ENCODE measurements at places on chromosomes 2 and 18.

GRCh38 chr2:161161074-161161706, 962 bp downstream of the TANK start:
- no peak for DNase-seq

DNA sequence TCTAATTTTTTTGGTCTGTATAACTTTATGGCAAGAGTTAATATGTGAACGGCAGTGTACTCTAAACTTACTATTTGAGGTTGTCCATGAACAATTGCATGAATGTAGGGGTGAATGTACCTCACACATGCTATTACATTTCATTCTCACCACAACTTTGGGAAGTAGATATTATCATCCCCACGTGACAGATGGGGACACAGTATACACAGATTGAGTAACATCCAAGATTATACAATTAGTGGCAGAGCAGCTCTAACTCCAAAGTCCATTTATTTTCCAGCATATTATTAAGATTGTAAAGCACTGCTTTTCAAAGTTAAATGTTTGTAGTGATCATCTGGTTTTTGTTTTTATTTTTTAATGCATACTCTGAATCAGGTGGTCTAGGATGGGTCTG, 622.1 kb upstream of the ZEB2 start:
- no peak for DNase-seq

- DNase-seq, result no peak
Observed at GRCh38 chr2:24205131-24205530, 30.3 kb downstream of the FAM228A start.

GRCh38 chr2:28088970-28089369, 198.4 kb downstream of the BABAM2 start:
- DNase-seq, result no peak

DNA sequence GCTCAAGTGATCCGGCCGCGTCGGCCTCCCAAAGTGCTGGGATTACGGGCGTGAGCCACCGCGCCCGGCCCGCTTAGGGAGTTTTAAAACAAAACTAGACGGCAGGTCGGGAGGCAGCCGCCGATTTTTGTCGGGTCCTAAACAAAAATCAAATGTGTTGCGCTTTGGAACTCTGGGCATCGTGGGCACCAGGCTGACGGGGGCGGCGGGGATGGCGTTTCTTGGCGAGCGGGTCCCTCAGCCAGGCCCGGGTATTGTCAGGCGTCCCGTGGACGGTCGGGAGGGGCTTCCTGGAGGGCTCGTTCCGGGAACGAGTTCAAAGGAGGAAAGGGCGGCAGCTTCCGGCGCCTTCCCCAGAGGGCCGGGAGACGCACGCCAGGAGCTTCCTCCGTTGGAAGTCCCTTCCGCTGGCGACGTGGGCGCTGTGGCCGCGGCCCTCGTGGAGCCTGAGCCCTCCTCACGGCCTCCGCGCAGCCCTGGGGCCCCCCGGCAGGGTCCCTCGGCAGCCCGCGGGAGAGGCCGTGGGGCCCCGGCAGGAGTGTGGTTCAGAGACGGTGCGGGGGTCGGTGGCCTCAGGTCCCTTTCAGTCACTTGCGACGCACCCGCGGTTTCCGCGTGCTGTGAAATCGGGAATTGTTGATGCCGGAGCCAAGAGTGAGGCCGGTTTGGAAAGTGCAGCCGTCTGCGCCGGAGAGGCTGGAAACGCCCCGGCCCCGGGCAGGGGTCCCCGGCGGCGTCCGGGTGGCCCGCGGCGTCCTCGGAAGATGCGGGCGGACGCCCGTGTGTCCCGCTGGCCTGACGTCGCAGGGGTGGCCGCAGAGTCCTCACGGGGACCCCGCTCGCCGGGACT, 59.3 kb downstream of the EMILIN2 start:
- DNase-seq, result no peak

- no peak for DNase-seq
Observed at GRCh38 chr2:208250388-208250787, 4.5 kb downstream of the IDH1 start.

DNA sequence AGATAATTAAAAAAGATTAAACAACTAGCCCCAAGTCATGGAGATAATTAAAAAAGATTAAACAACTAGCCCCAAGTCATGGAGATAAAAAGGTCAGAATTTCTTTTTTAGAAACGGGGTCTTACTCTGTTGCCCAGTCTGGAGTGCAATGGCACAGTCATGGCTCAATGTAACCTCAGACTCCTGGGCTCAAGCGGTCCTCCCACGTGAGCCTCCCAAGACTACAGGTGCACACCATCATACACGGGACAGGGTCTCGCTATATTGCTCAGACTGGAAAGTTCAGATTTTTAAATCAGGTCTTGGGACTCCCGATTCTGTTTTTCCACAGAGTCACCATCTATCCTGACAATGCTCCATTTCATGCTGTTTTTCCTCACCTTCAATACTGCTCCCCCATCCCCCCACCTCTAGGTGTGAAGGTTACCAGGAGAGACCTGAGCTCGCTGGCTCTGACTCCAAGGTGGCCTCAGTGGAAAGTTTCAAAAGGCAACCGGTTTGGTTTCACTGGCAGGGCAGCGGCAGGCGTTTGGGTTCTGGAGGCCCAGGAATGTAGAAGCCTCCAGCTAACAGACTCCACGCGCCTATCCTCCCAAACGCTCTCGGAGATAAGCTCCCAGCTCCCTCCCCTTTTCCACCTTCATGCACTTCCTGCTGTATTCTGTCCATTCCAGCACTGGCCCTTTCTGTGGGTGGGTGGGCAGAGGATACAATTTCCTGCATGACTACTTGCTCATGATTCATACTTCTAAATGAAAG, 2.9 kb upstream of the SEMA4C start:
- DNase-seq, result no peak

DNA sequence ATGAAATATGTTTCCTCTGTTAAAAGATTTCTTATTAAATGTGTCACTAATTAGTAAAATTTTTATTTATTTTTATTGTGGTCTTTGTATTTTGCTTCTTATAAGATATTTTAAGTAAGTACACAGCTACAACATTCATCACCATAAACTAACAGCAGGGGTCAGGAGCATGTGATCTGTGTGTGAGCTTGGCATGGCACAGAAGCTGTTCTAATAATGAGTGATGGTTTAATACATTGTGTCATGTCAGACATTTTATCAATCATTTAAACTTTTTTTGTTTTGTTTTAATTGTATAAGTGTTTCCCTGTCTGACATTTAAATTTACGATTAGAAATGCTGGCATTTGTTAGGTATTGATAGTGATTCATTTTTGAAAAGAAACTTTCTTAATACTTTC, 585.4 kb downstream of the DSC3 start:
- DNase-seq, result no peak

- DNase-seq, result no peak
Observed at GRCh38 chr18:65721619-65722018, 29.2 kb upstream of the CDH7 start.

- DNase-seq, result no peak
Observed at GRCh38 chr2:172817411-172817810, 81.8 kb downstream of the RAPGEF4 start.

GRCh38 chr2:30871440-30871839, 64.2 kb upstream of the CAPN13 start:
- no peak for DNase-seq

- no peak for DNase-seq
Observed at GRCh38 chr18:54671291-54671881, 80.3 kb downstream of the DYNAP start.

DNA sequence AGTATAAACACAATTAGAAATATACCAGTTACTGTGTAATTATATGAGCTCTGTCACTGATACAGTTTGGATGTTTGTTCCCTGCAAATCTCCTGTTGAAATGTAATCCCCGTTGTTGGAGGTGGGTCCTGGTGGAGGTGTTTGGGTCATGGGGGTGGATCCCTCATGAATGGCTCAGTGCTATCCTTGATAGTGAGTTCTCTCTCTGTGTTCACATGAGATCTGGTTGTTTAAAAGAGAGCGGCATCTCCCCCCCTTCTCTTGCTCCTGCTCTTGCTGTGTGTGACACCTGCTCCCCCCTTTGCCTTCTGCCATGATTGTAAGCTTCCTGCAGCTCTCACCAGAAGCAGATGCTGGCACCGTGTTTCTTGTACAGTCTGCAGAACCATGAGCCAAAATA, 24.1 kb downstream of the MTX2 start:
- DNase-seq, result no peak

- no peak for DNase-seq
Observed at GRCh38 chr2:185144159-185144919, 546.0 kb downstream of the ZNF804A start.

- DNase-seq, result no peak
Observed at GRCh38 chr2:46769809-46770208, 145.8 kb downstream of the MCFD2 start.

GRCh38 chr2:52874466-52875106, 893.0 kb upstream of the CHAC2 start:
- DNase-seq, result no peak

GRCh38 chr2:205932861-205933260, 153.1 kb downstream of the INO80D start:
- no peak for DNase-seq

DNA sequence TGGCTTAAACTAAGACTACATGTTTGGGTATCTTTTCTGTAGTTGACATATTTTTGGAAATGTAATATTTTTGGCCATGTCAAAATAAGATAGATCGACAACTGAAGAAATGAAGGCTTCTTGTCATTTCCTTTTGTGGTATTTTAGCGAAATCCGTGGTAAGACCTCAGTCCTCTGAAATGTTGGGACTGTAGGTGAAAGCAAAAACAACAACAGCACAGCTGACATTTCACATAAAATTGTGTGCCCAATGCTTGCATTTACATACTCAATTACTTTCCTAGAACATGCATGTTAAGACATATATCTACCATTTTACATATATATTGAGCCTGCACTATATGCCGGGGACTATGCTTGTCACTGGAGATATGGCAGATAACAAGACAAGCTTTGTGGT, 50.2 kb downstream of the SPP2 start:
- DNase-seq, result no peak

DNA sequence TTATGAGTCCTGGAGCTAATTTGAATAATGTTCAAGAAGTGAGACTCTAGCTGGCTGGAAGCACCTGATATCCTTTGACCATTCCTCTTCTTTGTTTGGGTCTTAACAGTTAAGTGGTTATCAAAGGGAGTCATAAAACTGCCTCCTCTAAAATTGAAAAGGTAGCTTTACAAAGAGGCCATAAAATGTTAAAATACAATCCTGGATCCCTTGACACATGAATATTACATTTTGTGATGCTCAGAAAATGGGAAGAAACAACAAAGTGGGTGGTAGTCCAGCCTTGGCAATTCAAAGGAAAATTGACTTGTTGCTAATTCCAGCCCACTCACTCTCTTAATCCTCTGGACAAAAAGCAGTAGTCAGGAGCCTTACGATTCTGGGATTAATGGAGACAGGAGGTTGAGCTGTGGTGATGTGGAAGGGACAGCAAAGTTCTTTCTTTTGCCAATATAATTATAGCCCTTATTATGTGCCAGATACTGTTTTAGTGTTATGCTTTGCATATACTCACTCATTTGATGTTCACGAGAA, 339.2 kb downstream of the PDE11A start:
- DNase-seq, result no peak

DNA sequence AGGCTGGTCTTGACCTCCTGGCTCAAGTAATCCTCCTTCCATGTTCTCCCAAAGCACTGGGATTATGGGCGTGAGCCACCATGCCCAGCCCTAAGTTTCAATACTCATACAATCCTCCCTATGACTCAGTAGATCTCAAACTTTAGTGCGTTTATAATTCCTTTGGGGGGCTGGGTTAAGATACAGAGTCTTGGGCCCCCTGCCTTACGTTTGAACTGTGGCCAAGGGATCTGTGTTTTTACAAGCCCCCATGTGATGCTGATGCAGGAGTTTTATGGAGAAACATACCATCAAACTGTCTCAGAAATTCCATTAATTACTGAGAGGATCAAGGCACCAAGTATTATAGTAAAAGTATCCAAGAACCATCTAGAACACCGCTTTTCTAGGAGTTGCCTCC, 38.2 kb upstream of the FAM136A start:
- no peak for DNase-seq

DNA sequence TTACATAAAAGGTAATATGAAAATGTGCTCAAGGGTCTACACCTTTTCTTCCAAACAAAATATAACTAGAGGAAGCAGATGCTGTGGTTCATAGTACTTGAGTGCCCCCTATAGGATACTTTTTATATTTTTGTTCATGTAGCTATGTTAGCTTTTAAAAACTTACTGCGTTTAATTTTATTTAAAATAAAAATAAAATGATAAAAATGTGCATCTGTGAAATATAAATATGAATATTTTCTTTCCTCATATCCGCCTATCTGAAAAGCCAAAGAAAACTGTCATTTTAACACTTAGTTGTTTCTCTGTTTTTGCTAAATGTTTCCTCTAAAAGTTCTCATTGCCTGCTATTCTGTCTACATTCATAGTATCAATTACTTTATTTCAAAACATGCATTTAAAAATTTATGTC, 9.6 kb upstream of the LRP1B start:
- DNase-seq, result no peak

- DNase-seq, result no peak
Observed at GRCh38 chr2:44201648-44202165, 33.0 kb downstream of the PPM1B start.

GRCh38 chr18:25055076-25055475, 296.9 kb downstream of the ZNF521 start:
- no peak for DNase-seq

- DNase-seq, result no peak
Observed at GRCh38 chr2:33034784-33035183, 88.0 kb downstream of the LTBP1 start.

- no peak for DNase-seq
Observed at GRCh38 chr18:66826211-66826610, 222.3 kb upstream of the CDH19 start.

- no peak for DNase-seq
Observed at GRCh38 chr18:72107647-72108383, 436.3 kb downstream of the CBLN2 start.

DNA sequence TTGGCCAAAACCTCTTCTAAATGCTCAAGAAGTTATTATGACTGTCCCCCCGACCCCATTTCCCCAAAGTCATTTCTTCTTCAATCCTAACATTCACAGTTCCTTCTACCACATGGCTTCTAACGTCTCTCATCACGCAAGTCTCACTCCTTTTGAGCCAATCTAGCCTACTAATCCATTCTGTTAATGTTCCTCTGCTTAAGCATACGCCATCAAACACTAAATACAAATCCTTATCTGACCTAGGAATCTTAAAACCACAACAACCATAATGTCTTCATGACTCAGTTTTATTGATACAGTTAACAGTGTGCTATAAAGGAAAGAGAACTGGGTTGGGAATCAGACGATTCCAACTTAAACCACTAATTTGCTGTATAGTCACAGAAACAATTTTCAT, 23.9 kb downstream of the HNRNPLL start:
- no peak for DNase-seq

DNA sequence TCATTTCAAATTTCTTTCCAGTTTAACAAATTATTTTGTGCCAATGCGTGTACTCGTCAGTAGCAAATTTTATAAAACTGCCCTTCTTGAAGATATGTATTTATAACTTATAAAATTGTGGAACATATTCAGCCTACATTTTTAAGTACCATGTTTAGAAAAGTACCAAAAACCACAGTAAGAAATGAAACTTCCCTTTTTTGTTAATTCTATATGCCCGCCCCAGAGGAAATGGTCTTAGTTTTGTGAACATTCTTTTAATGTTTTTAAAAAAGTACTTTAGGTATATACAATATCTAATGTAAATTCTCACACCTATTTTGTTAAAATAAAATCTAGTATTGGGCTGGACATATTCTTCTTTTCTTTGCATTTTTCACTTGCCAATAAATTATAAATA, 1.2 kb downstream of the UGT1A9 start:
- no peak for DNase-seq

GRCh38 chr2:171798156-171798820, 95.8 kb downstream of the SLC25A12 start:
- no peak for DNase-seq
